Muscle of leg (tissue), 16 donors: ENCODE measurements at places on chromosomes 7 and 10. TPM values are rescaled to one million over a fixed set of nuclear protein-coding genes. Genes with fewer than 3 reads are reported as not detected.
A peak's percentile ranks its signal among the peaks of the same experiment; 100 is the strongest.

RAMP3 gene
- 6.2 TPM for total RNA-seq

ASAH2 gene
- 1.6 TPM for total RNA-seq

DNA sequence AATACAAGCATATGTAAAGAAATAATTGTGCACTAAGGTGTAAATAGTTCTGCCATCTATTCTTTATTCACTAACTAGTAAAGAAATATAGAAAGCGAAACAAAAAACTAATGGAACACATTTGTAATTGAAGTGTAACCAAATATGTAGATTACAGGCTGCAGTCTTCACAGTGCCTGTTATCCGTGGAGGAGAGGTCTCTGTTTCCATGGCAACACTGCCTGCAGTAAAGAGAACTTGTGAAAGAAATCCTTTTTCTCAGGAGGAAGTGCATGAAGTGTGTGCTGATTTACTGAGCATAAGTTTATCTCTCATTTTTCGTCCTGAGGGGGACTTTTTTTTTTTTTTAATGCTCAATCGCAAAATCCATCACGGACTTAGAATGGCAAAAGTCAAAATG is 102.5 kb downstream of the APBB1IP start:
- peak; percentile 37 for DNase-seq

DNA sequence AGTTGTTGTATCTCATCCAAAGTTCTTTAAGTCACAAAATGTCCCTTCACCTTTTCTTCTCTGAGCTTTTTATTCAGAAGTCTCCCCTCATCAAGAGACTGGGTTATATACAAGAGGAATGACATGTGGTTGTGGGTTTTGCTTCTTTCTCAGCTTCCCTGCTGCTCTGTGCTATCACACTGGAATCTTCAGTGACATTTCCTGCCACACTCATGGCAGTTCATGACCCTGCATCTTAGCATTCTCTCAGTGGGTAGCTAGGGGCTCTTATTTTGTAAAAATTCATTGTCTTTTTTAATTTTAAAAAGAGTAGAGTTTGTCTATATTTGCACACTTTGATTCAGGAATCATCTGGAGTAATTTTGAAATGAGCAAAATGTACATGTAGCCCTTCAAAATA is 236.9 kb upstream of the TMEM229A start:
- no peak for DNase-seq

DNA sequence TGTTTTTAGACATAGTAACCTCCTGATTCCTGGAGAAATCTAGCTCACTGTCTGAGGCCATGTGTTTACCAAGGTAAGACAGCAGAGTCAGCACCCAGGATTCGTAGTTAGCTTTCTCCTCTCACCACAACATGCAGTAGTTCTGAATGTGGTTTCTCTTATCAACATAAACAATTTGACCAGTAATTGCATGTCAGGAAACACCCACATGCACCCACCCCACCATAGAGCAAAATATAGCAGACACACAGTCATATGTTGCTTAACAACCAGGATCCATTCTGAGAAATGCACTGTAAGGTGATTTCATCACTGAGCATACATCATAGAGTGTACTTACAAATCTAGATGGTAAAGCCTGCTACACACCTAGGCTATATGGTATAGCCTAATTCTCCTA is 1004.0 kb downstream of the ANKRD7 start:
- DNase-seq: no peak
